ENCODE measurements at places on chromosomes 2 and 18.

GRCh38 chr2:8405334-8405733 is 276.5 kb upstream of the ID2 start:
- no peak for DNase-seq

DNA sequence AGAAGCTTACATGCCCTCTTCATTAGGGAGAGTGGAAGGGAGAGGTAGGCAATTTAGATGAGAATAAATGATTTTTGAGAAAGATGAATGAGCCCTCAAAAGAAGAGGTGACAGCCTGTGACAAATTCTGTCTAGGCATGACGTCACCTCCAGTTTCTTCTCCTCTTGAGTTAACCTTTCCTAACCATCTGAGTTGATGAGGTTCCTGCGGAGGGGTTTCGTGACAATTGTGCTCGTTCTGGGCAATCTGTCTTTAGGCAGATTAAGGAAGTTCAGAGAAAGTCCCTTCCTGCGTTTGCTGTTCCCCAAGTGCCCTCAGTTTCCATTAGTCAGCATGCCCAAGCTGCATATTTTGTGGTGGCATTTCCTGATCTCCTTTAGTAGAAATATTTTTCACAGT is 640.2 kb upstream of the SYT4 start:
- no peak for DNase-seq

DNA sequence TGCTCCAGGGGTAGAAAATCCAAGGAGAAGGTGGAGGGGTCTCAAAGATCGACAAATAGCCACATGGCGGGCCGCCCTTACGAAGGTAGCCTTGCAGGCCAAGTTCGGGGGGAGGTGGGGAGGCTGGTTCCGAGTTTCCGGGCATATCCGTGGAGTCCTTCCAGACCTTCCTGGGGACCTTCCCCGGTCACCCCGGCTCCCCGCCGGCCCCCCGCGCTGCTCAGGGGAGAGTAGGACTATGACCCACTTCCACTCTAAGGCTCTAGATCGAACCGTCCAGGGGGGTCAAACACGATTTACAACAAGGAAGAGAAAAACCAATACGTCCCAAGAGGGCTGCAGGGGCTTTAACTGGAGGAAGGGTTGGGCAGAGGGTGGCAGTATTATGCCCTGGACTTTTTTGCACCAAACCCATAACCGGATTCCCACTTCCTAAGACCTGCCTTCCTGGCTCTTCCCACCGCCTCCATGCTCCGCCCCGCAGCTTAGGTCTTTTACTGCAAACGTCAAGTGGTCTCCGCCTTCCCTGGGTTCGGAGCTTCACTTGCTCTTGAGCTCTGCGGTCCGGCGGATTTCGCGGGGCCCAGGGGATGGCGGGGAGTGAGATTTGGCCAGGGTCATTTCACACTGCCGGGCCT is 779 bp upstream of the LYPD6 start:
- DNase-seq = peak; percentile 67

DNA sequence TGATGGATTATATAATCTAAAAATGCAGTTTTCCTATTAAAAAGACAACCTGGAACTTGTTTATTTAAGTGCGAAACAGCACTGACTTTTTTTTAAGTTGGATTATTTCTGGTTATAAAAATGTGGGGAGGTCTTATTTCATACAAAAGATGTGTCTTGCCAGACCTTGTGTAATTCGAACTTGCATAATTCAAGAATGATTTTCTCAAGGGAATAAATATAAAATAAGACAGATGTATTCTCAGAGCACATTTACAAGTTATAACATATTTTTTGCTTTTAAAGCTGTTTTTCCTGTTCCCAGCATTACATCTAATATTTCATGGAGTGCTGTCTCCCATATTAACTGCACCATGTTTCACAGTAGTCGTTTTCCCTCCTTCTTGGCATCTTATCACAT is 263.1 kb downstream of the CDH20 start:
- no peak for DNase-seq
